ENCODE measurements at places on chromosomes 16 and 17.

- DNase-seq, result no peak
Measured at GRCh38 chr16:15897834-15898254, 9.4 kb upstream of the CEP20 start.

DNA sequence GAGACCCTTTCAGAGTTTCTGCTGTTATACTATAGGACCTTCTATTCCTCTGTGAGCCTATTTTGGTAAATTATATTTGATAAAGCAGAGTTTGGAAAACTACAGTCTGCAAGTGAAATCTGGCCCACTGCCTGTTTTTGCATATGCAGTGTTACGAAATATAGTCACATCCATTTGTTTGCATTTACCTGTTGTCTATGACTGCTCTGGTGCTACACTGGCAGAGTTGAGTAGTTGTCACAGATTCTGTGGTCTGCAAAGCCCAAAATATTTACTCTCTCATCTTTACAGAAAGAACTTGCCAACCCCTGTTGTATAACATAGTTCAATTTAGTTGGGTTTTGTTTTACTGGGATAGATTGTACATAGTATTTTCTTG is 42.3 kb downstream of the TNRC6A start:
- no peak for DNase-seq

GRCh38 chr16:11949527-11949926 is 7.7 kb upstream of the NPIPB2 start:
- DNase-seq, result no peak

DNA sequence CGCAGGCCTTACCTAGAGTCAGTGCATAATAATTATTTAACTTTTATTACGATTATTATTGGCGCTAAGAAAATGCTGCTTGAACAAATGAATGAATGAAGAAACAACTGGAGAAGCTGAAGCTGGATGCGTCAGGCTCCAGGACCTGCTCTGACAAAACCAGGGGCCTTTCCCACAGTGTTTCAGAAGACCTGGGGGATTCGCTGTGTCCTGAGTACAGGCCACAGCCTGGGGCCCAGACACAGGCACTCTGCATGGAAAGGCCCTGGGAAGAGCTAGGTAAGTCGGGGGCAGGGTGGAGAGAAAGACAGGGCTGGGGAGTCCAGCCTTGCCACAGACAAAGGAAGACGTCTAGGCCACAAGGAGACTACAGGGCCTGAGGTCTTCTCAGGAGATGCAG is 226.1 kb downstream of the ZNF423 start:
- no peak for DNase-seq

DNA sequence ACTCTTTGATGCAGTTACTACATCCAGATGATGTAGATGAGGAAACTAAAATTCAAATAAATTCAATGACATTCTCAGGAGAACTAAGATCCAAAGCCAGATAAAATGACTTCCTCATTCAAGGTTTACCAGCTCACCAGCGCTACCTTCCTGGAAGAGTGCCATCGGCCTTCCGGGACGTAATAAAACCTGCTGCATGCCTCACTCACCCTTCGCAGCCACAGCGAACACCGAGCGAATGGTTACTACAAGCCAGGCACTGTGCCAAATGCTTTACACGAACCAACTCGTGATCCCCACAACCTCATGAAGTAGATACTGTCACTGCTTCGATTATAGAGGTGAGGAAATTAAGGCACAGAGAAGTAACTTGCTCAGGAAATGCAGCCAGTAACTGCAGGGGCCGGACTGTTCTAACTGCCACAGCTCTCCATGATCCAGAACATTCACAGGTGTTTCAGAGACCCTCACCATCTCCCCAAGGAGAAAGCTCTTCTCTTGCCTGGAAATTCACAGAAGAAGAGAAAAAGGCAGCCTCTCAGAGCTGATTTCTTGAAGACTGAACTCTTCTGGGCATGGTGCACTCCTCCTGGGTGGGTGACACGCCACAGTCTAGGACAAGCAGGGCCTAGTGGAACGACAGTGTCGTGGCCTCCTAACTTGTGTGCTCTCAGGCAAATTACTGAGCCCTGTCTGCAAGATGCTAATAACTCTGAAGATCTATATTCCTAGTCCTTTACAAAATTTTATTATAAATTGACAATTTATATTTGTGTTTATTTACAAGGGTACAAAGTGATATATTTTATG is 46.8 kb downstream of the HIC1 start:
- no peak for DNase-seq

- DNase-seq, result no peak
Measured at GRCh38 chr17:79083191-79083971, 8.8 kb downstream of the ENGASE start.

DNA sequence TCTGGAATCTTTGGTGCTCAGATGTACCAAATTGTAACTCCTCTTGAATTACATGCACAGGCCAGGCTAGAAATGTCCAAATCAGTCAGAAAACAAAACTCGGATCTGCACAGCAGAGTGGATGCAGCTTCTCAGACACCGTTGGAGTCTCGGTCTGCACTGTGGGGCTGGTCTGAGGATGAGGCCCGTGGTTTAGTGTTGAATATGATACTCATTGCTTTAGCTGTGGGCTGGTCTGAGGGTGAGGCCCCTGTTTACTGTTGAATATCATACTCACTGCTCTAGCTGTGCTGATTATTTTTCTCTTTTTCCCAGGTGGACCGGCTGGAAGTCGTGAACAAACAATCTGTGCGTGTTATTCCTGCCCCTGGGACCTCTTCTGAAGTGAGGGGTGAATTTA is 35.0 kb downstream of the DBNDD1 start:
- no peak for DNase-seq

DNA sequence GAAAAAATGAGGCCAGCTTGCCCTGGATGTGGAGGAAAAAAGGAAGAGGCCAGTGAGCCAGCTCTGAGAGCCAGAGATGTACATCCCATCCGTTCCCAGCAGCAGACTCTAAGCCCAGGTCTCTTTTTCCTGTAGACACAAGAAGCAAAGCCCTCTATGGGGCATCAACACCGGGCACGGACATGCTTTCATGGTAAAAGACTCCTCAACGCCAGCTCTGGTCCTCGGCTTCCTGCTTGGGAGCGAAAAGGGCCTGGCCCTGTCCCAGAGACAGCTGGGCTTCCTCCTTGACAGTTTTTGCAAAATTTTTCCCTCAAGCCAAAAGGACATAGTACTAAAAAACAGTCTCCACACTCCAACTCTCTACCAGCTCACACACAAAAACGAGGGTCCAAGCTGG is 27.1 kb downstream of the PELP1 start:
- DNase-seq, result no peak

- no peak for DNase-seq
Measured at GRCh38 chr16:5228369-5228768, 130.8 kb upstream of the EEF2KMT start.

- DNase-seq, result no peak
Measured at GRCh38 chr16:49457196-49457595, 83.6 kb downstream of the C16orf78 start.

GRCh38 chr17:57875290-57876022 is 25.6 kb upstream of the MRPS23 start:
- no peak for DNase-seq

- DNase-seq, result no peak
Measured at GRCh38 chr17:77422104-77422747, 281.5 kb downstream of the SEC14L1 start.

GRCh38 chr17:7023576-7024401 is 939 bp downstream of the BCL6B start:
- DNase-seq, result no peak

GRCh38 chr17:72183194-72183685 is 62.4 kb downstream of the SOX9 start:
- no peak for DNase-seq

DNA sequence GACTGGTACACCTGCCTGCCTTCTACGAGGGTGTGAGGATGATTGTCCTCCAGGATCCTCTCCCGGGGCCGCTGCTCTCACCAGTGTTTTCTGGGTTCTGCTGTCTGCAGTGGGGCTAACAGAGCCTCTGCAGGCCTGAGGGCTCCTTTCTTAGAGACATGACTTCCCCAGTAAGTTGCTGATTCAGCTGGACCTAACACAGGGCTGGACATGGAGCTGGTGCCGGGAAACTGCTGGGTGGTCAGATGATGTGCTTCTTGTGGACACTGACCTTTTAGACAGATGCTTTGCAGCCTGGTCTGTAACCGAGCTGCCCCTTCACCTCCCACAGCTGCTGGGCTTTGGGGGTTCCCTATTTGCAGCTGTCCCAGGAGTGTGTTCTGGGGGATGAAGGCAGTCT is 71.5 kb downstream of the FOXL1 start:
- DNase-seq, result no peak

- no peak for DNase-seq
Measured at GRCh38 chr17:20043021-20043420, 33.9 kb downstream of the SPECC1 start.

Data from esophagus squamous epithelium (tissue), 5 donors.